ENCODE measurements at places on chromosomes 4 and X. TPM values are rescaled to one million over a fixed set of nuclear protein-coding genes. Genes with fewer than 3 reads are reported as not detected.

DNA sequence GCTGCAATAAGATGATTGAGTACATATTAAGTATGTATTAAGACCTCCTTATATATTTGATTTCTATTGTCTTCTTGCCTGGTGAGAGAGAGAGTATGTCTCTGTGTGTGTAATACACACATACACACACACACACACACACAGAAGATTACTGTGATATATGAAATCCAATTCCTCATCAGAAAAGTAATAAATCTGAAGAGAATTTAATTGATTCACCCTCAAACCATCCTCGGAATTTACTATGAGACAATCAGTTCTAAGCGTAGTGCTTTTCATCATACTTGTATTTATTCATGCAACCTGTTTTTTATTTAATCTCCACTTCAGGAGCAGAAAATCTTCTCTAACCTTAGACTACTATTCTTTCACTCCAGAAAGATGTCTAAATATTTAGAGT lies 62.3 kb upstream of the TLL1 start:
- DNase-seq: no peak

- no peak for DNase-seq
Measured at GRCh38 chr4:102713096-102713495, 47.7 kb downstream of the MANBA start.

- DNase-seq: peak; percentile 5
Measured at GRCh38 chr4:110854021-110854678, 231.3 kb upstream of the PITX2 start.

The COL4A6 gene
- total RNA-seq: 0.28 TPM

- no peak for DNase-seq
Measured at GRCh38 chr4:95599777-95600400, 51.1 kb upstream of the UNC5C start.

DNA sequence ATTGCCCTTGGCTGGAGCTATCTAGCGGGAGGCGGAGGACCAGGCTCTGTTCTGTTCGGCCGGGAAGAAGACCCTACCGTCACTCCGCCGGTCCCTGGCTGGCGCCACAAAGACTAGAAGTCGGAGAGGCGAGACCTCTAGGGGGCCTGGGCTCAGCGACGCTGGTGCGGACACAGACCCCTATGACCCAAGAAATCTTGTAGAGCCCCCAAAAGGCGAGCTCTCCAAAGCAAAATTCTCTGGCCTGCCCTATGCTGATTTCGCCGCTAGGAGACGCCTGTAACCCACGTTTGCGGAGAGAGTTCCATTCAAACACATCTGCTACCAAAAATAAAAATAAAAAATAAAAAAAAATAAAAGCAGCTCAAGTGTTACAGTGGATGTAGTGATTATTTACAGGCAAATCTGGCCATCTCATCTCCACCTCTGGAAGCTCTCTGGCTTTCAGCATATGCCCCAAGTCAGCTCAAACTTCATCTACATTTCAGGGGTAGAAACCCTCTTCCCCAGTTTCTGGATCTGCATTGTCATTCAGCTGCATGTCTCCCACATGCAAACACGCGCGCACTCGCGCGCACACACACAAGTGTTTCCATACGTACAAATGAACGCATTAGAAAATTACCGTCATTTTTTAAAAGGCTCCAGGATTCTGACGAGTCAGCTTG lies 2.4 kb upstream of the PCDH10 start:
- peak; percentile 47 for DNase-seq

GRCh38 chrX:6568031-6568430 lies 33.1 kb upstream of the VCX3A start:
- DNase-seq: no peak

- no peak for DNase-seq
Measured at GRCh38 chr4:132227151-132227856, 921.8 kb upstream of the PCDH10 start.

DNA sequence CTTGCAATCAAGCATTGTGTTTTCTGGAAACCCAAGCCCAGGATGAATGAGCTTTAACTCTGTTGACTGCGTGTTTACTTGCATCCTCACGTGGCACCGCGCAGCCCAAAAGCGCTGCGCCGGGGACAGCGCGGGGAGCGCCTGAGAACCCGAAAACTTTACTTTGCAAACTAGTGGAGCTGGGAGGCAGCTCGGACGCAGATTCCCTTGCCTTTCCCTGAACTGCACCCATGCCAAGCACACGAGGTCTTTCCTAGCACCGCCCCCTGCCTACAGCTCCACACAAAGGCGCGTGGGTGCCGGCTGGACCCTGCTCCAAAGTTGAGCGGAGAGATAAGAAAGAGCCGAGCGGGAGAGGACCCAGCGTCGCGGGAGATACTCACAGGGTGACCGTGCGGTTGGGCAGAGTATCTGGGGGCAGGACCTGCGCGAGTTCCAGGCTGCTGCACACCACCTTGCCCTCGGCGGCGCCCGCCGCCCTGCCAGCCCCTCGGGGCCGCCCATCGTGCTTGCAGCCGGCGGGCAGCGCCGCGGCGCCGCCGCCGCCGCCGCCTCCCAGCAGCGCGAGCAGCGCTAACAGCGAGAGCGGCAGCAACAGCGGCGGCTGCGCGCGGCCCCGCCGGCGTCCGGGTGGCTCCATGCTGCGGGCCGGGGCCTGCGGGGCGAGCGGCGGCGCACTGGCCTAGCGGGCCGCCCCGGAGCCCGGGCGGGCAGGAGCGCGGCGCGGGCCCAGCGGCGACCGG lies 550 bp downstream of the ADGRA3 start:
- no peak for DNase-seq

The ADH1B gene
- total RNA-seq: 0.98 TPM

The DIPK2B gene
- total RNA-seq: not detected

DNA sequence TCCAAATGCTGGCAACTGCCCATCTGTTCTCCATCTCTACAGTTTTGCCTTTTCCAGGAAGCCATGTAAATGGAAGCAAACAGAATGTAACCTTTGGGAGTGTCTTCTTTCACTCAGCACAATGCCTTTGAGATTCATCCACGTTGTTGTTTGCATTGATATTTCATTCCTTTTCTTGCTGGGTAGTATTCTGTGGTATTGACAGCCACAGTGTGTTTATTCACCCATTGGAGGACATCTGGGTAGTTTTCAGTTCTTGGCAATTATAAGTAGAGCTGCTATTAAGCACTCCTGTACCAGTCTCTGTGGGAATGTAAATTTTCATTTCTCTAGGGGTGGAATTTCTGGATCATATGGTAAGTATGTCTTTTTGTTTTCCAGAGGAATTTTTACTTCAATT lies 194.3 kb upstream of the RPS6KA3 start:
- no peak for DNase-seq

DNA sequence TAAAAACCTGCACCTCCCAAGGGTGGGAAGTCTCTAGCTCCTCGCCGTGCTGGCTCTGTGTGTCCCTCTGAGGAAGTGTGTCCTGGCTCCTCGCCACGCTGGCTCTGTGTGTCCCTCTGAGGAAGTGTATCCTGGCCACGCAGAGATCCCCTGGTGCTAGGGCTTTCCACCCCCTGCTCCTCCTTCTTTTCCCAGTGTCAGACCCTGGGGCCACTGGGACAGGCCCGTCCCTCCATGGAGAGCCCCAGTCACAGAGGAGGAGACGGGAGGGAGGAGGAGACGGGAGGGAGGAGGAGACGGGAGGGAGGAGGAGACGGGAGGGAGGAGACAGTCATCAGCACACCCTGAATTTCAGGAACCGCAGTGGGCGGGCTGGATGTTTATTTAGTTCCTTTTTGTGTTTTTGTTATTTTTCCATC lies 53.8 kb upstream of the HGFAC start:
- no peak for DNase-seq

DNA sequence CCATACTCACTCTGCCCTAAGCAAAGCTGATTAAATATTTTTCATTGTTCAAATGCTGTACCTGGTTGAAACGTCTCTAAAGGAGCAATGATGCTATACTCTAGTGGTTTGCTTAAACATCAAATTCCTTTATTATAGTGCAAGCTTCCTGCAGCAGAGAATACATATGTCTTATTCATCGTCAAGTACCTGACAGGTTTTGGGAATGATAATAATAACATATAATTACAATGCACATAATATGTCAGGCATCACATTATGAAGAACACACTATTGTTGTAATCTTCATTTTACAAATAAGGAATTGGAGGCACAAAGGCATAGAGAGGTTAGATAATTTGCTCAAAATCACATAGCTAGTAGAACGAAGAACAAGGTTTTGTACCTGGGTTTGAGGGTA lies 151.6 kb downstream of the GRIA2 start:
- DNase-seq: no peak

GRCh38 chr4:173170182-173170778 lies 1.7 kb downstream of the GALNT7 start:
- DNase-seq: no peak

The ARHGAP10 gene
- total RNA-seq: 11.7 TPM

GRCh38 chr4:173282626-173283025 lies 51.5 kb downstream of the HMGB2 start:
- no peak for DNase-seq

- no peak for DNase-seq
Measured at GRCh38 chrX:149630681-149631233, 835 bp downstream of the TMEM185A start.

DNA sequence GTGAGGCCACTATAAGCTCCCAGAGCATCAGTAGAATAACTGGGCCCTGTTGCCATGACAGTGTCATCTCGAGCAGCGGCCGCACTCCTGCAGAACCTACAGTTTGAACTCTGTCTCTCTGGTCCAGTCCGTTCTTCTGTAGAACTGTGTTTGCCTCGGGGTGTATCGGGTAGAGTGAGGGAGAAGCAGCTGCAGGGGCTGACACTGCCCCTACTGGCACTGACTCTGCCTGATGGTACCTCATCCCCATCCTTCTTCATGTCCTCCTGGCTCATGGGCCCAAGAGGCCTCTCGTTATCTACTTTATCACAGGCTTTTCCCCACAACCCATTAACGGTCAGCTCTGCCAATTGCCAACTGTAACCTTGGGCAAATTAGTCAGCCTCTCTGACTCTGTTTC lies 96.5 kb downstream of the NPNT start:
- DNase-seq: no peak

DNA sequence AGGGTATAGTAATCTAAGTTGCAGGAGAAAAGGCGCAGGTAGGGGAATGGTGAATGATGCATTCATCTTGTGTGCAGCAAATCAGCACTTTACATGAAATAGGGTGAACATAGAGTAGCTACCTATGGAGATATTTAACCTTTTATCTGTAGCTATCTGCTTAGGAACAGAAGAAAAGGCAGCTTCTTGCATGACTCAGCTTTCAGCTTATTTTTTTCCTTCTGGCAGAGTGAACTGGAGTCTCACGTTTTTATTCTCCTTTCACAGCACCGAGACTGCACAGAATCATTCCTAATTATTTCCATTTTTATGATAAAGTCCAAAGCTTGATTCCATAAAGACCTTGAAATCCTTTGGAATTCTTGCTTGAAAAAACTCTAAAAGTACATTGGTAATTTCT lies 4.8 kb upstream of the SCOC start:
- DNase-seq: no peak

Measured in Panc1 (cell line).